ENCODE measurements at places on chromosomes 4 and X. TPM values are rescaled to one million over a fixed set of nuclear protein-coding genes. Genes with fewer than 3 reads are reported as not detected.

SGMS2 gene
- total RNA-seq = 22.2 TPM

DNA sequence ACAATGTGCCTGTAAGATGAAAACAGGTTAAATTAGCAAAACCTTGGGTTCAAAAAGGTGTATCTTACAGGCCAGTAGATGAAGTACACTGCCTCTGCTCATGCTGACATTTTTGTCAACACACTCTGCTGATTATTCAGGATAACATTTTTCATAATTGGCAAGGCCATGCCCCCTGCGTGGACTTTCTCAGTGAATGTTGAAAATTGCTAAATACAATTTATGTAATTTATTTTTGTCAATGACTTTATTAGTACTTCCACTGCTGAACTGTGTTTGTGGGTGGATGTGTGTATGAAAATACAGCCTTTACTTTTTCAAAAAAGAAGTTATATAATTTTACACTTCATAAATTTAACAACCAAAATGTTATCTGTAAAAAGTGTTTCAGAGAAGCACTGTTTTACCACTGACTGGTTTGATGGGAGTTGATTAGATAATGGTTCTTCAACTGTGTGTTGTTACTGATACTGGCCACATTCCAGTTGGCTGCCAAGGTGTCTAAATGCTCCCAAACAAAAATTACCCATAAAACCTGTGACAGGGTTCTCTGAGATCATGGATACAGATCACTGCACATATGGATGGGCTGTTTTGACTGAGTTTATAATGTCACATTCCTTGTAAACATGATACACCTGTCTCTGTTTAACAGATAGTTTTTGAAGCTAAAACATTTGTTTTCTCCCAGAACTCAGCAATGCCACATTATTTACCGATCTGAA lies 151.9 kb upstream of the SLC7A11 start:
- DNase-seq = no peak

- DNase-seq = no peak
These were observed 10.2 kb upstream of the ATP6AP2 start for GRCh38 chrX:40570346-40571093.

GRCh38 chr4:92064574-92064973 lies 239.2 kb upstream of the GRID2 start:
- DNase-seq = no peak

Measured in testis (tissue), 5 donors.